GM04504 (cell line): ENCODE measurements at places on chromosomes 4 and X.
A peak's percentile ranks its signal among the peaks of the same experiment; 100 is the strongest.

DNA sequence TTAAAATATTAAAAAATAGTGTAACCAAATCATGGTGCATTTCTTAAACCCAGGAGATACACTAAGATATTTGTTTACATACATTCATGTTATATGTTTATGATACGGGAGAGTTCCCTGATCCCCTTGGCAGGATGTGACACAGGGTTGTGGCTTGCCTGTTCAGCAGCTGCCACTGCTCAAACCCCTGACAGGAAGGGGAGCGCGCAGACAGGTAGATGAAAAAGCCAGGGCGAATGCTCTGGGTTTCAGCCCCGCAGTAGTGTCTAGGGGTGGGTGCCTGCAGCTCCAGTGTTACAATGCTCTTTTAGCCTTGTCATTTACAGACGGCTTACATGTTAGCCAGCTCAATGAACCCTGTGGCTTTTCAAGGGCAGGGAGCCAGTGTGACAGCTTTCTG is 1343.8 kb upstream of the IGFBP7 start:
- DNase-seq, result no peak

DNA sequence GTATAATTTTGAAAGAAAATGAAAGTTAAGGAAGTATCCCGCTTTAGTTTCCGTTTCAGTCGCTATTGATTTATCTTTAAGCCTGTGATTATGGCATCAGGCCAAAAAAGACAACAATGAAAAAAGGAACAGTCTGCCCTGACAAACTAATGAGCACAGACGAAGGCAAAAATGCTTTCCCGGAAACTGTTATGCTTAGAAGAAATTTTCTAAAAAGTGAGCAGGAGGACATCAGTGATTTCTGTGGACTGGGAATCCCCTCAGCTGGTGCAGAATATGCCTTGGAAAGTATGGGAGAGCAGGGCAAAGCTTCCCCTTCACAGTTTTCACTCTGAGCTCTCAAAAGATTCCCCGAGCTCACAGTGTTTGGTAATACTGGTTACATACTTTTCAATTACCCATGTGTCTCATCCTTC is 5.1 kb upstream of the CXCL10 start:
- DNase-seq, result no peak

- no peak for DNase-seq
Observed at GRCh38 chrX:107677501-107677901, 49.2 kb downstream of the PRPS1 start.

DNA sequence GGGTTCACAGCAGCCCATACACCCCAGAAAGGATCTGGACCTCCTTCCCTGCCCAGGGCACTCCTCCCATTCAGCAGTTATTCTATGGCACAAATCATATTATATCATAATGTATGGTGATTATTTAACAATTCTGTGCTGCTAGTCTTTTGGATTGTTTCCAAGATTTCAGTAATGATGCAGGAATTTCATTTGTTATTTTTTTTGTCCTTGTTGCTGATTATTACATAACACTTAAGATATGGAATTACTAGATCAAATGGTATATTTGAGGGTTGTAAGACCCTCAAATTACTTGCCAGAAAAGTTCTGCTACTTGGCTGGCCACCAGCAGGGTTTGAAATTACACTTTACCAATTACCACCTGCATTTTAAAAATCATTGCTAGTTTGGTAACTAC is 36.4 kb downstream of the QDPR start:
- DNase-seq, result no peak

DNA sequence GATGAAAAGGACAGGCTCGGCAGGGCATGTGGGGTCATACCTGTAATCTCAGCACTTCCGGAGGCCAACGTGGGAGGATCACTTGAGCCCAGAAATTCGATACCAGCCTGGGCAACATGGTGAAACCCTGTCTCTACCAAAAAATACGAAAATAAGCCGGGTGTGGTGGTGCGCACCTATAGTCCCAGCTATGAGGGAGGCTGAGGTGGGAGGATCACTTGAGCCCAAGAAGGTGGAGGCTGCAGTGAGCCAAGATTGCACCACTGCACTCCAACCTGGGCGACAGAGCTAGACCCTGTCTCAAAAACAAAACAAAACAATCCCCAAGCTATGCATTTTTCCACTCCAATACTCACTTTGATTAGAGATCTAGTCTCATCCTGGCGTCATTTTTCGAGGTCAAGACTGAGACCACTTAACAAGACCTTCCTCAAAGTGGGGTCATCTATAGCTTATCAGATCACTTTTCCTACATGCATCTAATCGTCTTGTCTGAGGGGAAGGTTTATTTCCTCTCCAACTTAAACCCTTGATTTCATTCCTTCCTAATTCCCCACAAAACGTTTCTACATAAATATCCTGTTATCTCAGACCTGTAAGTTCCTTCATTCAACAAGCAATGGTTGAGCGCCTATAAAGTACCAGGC is 1.3 kb downstream of the NKAP start:
- DNase-seq, result no peak

- DNase-seq, result peak; percentile 44
Observed at GRCh38 chr4:122652379-122652778, 31.5 kb upstream of the IL21 start.

GRCh38 chr4:9812501-9813340 is 31.3 kb downstream of the DRD5 start:
- DNase-seq, result no peak

GRCh38 chr4:8708401-8709021 is 115.9 kb downstream of the CPZ start:
- DNase-seq, result no peak

- DNase-seq, result no peak
Observed at GRCh38 chr4:115233600-115233999, 120.2 kb upstream of the NDST4 start.

GRCh38 chr4:40992472-40993295 is 221.7 kb downstream of the APBB2 start:
- no peak for DNase-seq

GRCh38 chr4:65592089-65592488 is 78.2 kb downstream of the EPHA5 start:
- DNase-seq, result no peak

DNA sequence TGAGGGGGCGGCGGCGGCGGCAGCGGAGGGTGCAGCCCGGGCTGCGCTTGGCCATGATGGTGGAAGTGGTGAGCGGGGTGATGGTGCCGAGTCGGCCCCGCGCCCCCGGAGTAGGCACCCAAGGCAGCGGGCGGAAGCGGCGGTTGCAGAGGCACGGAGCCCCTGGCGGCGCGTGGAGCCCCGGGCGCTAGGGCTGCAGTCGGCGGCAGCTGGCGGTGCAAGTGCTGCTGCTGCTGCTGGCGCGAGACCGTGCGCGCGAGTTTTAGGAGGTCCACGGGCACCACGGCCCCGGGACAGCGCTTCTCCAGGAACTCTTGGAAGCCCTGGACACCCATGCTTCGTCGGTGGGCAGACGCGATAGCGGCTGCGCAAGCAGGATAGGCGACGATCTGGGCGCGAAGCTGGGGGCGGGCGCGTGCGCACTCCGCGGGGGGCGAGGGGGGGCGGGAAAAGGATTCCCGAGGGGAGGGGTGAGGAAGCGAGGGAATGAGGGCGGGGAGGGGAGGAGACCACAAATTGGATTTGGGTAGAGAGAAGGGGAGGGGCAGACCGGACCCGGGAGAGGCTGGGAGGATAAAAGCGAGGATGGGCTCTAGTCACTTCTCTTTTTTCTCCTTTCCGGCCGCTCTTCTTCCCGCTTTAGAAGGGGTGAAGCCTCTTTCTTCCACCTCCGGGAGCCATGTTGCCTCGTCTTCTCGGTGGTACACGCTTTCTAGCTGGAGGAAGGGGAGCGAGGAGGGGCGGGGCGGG is at the start of gene FAM120C:
Gene FAM120C, minus strand, starts transcription at position 391 of the 750 bp plus-strand sequence. Its CDS starts 56 bp downstream, at position 335.
- DNase-seq, result peak; percentile 36

DNA sequence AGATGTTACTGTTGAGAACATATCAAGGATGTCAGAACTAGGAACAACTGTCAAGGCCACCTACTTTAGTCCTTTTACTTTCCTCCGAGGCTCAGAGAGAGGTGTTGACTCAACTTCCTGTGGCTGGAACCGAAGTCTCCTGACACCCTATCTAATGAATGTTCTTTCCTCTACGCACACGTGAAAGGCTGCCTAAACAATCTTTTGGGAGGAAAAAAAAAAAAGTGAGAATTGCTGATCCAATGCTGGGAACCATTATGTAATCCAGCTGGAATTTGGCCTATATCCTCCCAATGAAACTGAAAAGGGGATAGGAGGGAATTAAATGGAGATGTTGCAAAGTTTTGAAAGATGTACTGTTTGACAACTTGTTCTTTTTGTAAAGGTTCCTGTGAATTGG is 8.3 kb upstream of the MAP7D3 start:
- DNase-seq, result no peak

GRCh38 chrX:130502016-130502570 is 100.3 kb downstream of the RBMX2 start:
- DNase-seq, result no peak

DNA sequence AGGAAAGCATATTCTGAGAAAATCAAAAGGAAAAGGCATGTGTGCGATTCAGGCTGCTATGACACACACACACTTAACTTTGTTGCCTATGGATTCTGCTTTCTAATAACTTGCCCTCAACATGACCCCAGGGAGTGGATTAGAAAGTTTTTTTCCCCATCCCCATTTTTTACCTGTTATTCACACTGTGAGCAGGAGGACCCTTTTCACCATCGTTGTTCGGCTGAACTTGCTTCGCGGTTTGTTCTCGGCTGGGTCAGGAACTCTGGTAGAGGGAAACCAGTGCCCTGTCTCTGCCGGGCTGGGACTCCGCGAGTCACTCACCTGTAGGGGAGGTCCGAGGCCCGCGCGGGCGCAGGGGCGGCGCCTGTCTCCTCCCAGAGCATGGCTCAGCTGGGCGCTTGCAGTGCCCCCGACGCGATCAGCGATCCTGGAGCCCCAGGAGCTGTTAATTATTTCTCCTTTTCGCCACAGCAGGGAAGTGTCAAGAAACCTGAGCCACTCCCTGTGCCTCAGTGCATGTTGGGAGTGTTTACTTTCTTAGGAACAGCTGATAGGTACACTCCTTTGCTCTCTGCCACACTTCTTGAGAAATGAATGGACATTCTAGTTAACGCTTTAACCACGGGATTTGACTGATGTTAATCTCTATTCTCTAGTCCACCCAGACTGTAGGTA is at the start of gene RASSF6:
Gene RASSF6, minus strand, starts transcription at position 322 of the 678 bp plus-strand sequence. CDS start 8,641 bp downstream, outside the sequence.
- no peak for DNase-seq

DNA sequence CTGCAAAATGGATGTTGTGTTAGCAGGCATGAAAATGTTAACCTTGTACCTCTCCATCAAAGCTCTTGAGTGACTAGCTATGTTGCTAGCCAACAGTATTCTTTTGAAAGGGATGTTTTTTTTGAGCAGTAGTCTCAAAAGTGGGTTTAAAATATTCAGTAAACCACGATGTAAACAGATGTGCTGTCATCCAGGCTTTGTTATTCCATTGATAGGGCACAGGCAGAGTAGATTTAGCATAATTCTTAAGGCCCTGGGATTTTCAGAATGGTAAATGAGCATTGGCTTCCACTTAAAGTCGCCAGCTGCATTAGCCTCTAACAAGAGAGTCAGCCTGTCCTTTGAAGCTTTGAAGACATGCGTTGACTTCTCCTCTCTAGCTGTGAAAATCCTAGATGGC is 18.4 kb downstream of the FGF2 start:
- DNase-seq, result no peak

DNA sequence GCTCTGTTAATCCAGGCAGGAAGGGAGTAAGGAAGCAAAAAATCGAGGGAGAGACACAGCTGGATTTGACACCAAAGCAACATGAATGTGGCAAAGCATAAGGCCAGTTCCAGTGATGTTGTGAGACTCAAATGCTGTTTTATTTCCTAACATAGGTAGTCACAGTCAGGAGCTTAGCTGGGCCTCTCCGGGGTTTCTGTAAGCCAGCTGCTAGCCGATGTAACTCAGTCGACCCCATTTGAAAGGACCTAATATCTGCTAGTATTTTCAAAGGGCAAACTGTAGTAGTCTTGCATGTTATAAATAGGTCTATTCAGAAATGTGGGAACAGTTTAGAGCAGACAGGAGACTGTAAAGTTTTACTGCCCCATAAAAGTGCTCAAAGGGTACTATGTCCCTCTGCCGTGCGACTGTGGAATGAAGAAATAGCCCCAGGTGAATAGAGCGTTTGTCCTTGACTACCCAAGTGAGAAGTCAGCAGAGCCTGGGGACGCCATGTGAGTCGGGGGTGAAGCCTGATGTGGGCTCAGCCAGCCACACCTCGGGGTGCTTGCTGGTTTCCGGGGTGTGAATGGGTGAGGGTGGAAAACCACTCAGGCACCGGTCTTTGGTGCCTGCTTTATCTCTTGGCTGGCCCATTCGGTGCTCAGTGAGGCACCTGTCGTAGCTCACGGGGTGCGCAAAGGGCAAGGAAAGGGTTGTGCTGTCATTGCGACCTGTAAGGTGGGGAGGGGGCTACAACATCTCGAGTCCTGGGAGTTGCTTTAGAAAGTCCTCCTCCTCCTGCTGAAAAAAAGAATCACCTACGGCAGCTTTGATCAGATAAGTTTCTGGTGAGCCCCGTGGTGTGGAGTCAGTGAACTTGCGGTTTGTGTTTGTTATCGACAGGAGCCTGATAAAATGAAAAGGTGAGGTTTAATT is 745 bp downstream of the TRIM2 start:
- DNase-seq, result no peak

DNA sequence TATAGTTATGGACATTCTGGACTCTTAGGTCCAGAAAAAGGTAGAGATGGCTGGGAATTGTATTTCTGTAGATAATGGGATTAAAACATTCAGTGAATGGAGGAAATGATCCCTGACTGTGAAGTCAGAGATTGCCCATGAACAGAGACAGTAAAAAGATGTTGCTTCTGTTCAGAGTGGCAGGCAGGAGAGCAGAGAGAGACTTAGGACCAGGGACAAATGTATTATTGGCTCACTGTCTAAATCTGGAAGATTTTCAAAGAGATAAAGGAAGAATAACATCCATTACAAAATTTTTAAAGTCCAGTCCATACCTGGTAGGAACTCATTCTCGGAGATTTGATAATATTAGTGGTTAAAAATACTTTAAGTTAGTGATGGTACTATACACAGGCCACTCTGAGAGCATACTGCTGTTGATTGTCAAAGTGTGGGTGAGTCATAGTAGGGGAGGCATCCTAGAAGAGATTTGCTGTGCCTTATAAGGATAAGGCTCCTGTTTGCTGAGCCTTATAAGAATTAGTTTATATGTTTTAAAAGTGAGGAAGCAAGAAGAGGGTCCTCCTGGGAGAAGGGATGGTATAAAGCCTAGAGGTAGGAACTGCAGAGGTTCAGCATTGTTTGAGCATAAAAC is 53.0 kb downstream of the JADE3 start:
- DNase-seq, result no peak

DNA sequence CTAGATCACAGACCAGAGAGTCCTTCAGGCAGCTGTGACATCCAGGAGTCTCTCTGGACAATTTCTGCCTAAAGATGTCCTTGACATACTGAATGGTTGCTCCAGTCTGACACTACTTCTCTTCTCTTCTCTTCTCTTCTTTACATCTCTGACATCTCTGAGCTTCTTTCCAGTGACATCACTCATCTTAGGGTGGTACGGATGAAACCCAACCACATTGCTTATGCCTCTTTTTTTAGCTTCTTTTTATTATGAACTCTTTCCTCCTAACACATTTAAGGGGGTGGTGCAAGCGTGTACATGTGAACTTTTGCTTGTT is 39.4 kb upstream of the IRF2 start:
- no peak for DNase-seq

DNA sequence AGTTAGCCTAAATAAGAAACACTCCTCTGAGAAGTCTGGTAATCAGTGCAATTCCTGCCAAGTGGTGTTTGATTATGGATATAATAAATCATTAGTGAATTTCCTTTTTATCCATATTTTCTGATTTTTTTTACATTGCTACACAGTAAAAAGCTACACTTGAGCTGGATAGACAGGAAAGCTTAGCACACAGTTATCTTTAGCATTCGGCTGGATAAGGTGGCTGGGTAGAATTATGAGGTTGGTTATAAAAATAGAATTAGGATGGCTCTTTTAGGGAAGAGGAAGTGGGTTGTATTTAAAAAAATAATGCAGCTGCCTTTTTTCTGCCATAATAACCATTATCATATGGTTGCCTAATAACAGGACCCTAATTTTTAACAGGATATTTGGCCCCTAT is 460.6 kb downstream of the NAF1 start:
- no peak for DNase-seq
